ENCODE measurements at places on chromosomes 7 and 10.

DNA sequence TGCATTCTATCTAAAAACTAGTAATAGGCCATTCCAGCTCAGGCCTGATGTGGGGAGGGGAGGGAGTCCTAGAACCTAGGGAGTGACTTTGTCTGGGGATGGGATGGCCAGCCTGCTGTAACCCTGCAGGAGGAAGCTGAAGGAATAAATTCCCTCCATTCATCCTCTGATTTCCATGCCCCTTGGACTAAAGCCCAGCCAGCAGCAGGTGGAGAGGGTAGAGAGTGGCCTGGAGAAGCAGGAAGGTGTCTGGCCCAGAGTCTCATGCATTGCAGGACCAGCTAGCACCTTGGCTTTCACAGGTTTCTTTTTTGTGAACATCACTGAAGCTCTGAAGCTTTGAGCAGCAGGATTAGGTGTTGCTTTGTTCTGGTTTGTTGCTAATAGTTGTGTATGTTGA, 32.8 kb upstream of the CDH23 start:
- DNase-seq = no peak

- no peak for DNase-seq
Observed at GRCh38 chr10:117926491-117926890, 120.2 kb downstream of the RAB11FIP2 start.

DNA sequence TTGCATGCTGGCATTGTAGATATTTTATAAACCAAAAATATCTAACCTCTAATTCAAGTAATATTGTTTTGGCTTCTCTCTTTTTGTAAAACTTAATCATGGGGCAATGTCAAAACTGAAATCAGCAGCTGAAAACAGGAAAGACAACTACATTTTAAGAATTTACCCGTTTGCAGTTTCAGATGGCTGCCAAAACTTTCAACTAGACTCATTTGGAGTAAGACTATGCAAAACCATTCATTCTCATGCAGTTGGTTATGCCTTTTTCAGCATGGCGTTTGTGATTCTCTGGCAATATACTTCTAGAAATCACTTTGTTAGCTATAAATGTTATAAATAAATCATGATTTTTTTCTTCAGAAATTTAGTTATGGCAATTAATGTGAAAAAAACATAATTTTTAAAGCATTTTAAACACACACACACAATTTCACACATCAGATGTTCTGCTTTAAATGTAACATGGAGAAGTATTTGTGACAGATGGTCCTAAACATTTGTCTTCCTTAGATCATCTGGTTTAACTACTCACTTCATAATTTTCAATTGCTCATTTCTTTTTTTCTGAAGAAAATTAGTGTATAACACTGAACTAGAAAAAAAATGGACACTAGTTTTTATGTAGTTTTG, 116.4 kb downstream of the ITGB8 start:
- no peak for DNase-seq

DNA sequence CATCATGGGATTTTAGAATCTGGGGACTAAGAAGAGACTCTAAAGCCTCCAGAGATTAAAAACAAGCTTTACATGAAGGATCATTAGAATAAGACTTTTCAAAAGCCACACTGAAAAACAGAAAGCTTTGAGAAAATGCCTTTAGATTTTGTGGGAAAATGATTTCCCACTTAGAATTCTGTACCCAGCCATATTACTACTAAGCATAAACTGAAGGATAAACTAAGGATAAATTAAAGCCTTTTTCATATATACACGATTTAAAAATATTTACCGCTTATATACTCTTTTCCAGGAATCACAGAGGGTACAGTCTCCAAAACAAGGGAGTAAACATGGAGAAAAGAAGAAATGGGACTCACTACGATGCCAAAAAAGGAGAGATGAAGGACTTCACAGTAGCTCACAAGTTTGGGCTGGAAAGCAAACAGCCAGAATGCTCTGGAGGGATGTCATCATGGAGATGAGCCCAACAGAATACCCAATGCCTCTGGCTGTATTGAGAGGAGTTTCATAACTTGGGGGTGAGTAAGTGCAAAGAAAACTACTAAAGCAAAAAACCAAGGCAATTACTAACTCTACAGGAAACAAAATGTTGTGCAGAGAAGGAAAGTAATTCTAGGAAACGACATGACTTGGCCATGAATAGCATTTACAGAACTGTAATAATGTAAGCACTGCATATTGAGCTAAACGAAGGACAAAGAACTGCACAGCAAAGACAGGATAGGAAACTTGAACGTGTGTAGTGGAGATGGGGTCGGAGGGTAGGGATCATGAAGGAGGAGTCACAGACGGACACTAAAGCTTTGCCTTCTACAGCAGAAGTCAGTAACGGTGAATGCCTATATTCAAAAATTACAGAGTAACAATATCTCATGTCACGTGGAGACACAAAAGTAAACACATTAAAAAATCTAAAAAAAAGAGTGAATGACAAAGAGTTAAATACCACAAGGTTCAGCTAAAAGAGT, 61.4 kb upstream of the ASAH2 start:
- no peak for DNase-seq

DNA sequence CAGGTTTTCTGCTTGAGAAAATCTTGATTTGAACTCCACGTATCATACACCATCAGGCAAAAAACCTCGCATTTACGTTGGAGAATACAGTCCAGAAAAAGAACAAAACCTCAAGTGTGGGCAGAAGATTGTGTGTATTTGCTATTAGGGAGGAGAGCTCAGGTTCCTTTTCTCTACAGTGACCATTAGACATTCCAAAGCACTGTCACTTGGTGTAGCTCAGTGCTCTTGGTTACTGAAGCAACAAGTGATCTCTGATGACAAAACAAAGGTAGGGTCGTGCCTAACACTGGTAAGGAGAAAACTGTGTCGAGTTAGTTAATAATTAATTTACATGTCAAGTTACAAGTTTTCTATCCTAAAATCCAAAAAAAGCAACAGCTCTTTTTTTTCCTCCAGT, 72.6 kb downstream of the C1GALT1 start:
- DNase-seq = peak; percentile 10

- DNase-seq = peak; percentile 71
Observed at GRCh38 chr7:141785706-141786552, 4.1 kb upstream of the TAS2R5 start.

DNA sequence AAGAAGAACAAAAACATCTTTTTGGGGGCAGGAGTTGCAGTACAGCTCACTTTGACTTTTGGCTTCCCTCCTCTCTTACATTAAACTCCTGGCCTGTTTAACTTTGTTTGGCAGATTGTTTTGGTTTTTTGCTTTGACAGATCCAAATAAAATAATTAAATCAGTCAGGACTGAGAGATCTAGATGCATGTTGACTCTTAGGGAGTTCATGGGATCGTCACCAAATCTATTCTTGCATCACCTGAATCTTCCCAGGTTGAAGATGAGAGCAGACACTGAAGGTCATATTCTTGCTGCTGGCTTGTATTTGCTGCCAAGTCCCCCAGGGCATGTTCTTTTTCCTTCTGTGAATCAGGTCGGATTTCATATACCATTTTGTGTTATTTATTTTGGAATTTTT, 759.4 kb downstream of the CNTNAP2 start:
- no peak for DNase-seq

- no peak for DNase-seq
Observed at GRCh38 chr7:31683445-31684225, 3.4 kb upstream of the PPP1R17 start.

- peak; percentile 36 for DNase-seq
Observed at GRCh38 chr10:88379575-88379974, 203.5 kb downstream of the RNLS start.

DNA sequence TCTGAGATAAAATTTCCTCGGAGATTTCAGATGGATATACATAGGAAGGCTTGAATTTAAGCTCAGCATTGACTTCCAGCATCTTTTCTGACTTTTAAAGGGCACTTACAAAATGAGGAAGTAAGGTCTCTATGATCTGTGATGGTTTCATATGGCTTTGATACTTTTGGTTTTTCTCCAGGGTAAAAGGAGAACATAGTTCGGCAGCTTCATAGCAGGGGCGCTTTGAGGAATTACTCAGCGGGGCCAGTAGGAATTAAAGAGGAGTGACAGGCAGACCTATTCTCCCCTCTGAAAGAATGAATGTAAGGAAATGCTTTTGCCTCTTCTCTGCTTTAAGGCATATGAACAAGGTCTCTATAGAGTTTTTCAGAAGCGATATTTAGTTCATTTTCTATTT, 80.0 kb upstream of the PCDH15 start:
- no peak for DNase-seq

DNA sequence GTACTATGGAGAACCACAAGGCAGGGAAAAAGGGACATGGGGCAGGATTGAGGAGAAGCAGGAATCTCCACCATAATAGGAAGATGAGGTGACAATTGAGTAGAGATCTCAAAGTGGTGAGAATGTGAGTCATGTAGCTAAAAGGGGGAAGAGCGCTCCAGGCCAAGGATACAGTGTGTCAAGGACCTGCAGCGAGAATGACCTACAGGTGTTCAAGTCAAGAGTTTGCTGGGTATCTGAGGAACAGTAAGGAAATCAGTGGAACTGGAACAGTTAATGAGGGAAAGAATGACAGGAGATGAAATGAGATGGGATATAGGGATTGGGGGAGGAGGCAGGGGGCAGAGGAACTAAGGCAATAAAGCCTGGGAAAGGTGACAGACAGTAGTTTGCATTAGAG, 33.6 kb downstream of the SFR1 start:
- DNase-seq = no peak

- DNase-seq = no peak
Observed at GRCh38 chr7:41769162-41769561, 66.3 kb upstream of the INHBA start.

- DNase-seq = no peak
Observed at GRCh38 chr7:43313628-43314378, 201.4 kb downstream of the HECW1 start.

DNA sequence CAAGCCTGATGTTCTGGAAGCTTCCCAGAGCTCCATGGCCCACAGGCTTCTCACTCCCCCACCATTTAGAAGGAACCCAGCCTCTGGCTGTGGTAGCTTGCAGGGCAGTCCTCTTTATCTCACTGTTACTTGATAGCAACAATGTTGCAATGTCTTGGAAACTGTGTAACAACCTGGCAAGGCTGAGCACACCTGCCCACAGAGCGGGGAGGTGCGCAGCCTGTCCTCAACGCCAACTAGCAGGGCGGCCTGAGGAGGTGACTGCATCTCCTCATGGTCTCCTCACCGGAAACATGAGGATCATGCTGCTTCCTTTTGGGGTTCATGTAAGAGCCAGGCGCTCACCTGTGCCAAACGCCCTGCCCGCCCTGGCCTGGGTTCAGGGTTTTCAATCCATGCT, 43.7 kb upstream of the INSIG1 start:
- no peak for DNase-seq

DNA sequence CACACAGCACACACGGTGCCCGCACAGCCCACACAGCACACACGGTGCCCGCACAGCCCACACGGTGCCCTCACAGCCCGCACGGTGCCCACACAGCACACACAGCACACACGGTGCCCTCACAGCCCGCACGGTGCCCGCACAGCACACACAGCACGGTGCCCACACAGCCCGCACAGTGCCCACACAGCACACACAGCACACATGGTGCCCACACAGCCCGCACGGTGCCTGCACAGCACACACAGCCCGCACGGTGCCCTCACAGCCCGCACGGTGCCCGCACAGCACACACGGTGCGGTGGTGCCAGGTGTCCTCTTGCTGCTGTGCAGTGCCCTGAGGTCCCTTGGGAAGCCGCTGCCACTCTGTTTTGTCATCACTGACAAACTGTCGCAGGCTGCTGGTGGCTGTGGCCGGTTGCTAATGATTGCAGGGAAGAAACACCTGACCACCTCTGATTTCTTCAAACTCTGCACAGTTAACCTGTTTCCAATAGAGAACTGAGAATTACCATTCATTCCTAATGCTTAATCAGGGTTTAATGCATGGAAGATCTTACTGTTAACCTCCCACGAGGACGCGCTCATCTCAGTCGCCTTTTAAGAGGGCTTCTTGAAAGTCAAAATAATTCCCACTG, 66.9 kb downstream of the GLRX3 start:
- DNase-seq = no peak

DNA sequence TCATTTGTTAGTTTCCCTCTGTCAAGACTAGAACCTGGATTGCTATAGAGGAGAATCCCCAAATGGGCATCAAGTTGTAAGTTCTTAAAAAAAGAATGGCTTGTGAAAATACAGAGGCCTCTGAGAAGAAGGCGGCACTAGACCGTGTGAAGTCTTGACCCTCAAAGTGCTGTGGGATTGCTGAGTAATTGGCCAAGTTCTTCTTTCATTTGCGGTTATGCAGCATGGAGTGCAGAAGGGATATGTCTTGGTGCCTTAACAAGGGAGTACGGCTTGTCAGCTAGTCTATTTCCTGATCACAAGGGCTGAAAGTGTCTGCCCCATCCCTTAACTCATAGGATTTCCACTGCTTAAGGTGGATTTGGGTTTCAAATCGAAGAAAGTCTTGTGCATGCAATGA, 81.2 kb downstream of the MKX start:
- no peak for DNase-seq

GRCh38 chr10:22435650-22436049, 90.4 kb downstream of the SPAG6 start:
- DNase-seq = no peak

- DNase-seq = no peak
Observed at GRCh38 chr10:79230328-79230830, 116.9 kb upstream of the PPIF start.

DNA sequence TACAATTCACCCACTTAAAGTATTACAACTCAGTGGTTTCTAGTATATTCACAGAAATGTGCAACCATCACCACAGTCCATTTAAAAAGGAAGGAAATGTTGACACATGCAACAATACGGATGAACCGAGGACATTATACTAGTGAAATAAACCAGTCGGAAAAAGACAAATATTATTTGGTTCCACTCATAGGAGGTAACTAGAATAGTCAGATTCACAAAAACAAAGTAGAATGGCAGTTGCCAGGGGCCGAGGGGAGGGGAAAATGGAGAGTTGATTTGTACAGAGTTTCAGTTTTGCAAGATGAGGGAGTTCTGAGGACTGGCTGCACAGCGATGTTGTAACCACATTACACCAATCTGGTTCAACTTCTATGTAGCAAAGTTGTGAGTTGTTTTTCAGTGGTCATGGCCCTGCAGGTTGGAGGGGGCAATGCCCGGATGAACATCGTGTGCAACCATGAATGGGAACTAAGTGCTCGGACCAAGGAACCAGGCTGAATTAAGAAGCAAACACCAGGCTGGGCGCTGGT, 17.6 kb upstream of the TNPO3 start:
- DNase-seq = no peak

DNA sequence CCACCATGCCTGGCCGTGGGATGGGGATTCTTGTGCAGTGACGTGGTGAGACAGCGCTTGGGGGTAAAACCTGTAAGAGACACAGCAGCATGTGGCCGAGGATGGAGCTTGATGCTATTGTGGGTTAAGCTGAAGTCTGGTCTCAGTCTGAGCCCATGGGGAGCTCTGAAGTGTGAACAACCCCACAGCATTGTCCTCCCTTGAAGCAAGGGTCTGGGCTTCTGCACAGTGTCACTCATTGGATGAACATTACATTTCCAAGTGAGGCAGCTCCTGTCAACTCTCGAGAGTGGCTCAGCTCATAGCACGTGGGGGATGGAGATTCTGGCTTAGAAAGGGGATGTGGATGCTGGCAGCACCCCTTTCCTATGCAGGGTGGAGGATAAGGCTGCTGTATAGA, 32.2 kb upstream of the ZNF438 start:
- DNase-seq = no peak

All from ACHN (cell line).